ENCODE measurements at places on chromosomes 1 and 21.
A peak's percentile ranks its signal among the peaks of the same experiment; 100 is the strongest.

DNA sequence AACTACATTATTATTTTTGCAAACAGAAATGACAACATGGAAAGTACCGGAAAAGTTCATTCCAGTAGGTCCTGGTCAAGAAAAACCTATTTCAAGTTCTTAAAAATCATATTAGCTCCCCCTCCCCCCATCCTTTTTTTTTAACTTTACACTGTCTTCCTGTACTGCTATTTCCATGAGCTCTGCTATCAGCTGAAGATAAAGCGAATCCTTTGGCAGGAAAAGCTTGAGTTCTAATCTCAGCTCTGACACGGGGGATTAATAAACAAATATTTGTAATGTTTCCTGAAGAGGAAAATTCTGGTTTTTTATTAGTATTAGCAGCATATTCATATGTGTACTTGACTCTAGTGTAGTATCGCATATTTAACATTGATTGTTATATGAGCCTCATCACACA lies 190.7 kb upstream of the ESRRG start:
- DNase-seq = no peak

DNA sequence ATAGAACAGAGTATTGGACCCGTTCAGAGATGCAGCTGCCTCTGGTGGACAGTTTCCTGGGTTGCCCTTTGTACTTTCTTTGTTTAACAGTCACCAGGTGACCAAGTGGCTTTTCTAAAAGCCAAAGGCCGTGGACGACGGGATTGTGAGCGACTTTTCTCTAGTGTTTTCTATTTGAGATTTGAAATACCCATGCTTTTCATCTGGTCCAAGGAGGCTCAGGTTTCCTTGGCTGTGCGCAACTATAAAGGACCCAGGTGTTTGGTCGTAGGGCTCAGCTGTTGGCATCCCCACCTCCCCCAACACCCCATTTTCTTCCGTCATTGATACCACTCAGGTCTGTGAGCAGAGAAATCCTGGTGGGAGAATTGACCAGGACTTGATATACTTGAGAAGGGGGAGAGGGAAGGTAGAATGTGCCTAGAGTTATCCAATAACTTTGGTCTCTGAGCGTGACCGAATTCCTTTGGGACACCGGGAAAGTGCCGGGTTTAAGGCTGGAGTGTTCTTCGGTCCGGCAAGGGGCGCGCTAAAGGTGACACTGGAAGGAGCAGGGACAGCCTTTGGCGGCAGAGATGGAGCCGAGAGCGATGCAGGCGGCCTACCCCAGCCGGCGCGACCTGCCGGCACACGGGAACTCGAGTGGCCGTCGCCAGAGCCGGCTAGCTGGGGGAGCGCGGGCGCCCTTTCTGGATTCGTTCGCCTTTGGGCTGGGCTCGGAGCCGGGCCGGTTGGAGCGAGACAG lies 83.4 kb upstream of the BMP8A start:
- DNase-seq = no peak

GRCh38 chr1:228940926-228941325 lies 205.6 kb downstream of the RHOU start:
- DNase-seq = peak; percentile 3

DNA sequence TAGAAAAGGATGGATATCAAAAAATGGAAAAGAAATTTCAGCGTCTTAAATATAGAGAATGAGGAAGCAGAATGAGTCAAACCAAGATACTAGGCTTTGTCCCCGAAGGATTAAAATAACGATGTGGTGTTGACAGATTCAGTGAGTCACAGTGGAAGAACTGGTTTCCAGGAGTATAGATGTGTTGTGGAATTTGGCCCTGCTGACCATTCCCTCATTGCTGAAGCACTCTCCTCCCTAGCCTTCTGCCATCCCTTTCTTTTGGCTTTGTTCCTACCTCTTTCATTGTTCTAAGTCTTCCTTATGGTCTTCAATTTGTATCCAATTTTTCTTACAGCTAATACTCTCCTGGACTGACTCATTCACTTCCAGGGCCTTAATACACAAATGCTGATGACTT lies 23.1 kb upstream of the USP25 start:
- DNase-seq = no peak

DNA sequence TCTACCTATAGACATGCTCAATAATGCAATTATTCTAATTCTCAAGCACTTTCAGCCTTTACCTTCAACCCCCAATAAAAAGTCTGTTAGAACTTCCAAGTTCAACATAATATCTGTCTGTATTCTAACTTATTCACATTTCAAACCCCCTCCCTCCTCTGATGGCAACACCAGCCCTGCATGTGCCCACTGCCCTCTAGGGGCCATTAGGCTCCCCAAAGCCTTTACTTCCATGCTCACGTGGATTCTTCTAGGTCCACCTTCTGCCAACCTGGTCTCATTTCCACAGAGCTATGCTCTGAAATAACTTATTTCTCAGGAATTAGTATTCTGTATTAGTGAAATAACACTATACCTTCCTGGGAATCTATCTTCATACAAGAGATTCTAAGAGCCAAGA lies 22.2 kb upstream of the KPRP start:
- no peak for DNase-seq

DNA sequence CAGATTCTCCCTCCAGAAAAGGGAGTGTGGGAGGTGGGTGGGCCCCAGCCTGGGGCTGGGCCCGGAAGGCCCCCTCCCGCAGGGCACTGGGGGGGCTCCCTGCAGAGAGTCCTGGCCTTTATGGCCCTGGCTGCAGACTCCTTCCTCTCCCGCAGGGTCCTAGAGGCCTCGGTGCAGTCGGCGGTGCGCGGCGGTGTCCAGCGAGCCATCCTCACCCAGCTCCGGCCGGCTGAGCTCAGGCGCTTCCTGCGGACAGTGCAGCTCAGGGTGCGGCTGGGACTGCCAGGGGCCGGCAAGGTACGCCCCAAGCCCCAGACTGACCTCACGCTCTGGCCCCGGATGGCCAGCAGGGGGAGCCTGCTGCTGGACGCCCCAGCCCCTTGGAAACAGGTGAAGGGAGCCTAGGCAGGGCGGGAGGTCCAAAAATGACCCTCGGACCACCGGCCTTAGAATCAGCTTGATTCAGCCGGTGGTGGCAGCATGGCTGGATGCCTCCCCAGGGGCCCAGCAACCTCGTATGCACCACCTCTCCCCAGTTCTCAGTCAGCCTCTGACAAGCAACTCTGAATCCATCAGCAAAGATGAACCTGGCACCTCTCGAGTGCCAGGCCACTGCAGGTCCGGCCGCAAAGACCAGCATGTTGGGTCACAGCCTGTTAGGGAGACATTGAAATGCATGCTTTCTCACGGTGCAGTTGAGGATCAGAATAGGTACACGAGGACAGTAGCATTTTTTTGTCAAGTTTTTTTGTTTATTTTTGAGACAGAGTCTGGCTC lies 20.6 kb downstream of the MTHFR start:
- no peak for DNase-seq

DNA sequence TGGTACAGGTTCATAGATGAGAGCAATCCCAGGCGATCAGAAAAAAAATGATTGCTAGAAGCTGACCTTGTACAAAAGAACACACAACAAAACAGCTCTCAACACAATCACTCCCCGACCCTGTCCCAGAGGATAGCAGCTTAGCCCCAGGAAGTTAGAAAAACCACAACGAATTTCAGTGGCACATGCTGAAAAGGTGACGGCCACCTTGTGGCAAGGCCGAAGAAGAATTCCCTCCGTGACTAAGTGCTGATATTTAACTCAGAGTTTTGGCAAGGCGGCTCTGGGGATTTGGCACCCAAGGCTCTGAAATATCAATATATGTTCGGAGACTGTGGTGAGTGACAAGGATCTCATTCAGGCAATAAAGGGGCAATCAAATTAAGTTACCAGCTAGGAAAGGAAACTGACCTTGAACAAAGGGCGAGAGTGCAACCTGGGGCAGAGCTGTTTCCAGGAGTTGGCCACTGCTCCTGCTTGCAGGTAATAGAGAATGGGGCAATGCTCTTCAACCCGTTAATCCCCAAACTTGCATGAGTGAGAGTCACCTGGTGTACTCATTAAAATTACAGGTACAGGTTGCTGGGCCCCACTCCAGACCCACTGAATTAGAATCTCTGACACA lies 96.2 kb downstream of the BEND5 start:
- no peak for DNase-seq
